ENCODE measurements at places on chromosomes 3 and 15.

DNA sequence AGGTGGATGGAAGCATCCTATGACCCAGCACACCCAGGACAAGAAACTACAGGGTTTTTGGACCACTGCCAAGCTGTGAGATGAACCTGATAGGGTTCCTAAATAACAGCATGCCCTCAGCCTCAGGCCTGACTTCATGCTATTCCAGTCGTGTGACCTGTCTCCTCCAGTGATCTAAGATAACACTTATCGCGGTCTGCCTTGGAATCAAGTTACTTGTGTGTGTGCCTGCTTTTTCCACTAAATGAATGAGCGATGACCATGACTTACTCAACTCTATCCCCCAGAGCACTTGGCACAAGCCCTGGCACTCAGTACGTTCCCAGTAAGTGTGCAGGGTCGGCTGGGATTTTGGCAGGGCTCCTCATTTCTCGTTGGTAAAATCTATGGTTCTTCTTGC, 172.7 kb upstream of the TP63 start:
- no peak for DNase-seq

DNA sequence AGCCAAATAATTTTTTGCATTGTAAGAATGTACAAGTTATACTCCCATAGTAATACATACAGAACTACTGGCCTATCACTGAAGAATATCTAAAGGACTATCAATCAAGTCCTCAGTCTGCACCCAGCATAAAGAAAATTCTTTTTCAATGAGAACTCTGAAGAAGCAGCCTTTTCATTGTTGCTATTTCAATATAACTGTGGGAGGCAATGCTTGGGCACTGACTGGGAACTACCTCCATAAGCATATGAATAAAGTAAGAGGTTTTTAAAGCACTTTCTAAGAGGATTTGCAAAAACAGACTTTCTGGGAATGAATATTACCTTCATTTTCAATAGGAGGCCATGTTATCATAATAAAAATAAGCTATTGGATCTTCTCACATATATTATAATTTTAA, 24.6 kb upstream of the NECTIN3 start:
- no peak for DNase-seq

DNA sequence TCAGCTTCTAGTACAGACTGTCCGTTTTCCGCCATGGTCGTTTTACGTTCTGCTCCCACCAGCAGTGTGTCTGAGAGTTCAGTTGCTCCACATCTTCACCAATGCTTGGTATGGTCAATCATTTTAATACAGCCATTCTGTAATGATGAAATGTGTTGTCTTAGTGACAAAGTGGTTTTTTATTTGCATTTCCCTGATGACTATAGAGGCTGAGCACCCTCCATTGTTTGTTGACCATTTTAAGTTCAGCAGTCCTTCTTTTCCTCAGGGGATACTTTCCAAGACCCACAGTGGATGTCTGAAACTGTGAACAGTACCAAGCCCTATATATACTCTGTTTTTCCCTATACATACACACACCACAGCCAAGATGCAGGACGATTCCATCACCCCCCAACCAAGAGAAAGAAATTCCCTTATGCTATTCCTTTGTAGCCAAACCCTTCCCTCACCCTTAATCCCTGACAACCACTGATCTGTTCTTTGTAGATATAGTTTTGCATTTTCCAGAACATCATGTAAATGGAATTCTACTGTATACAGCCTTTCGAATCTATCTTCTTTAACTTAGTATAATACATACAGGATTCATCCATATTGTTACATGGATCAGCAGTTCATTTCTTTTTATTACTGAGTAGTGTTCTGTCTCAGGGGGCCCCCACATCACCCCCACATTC, 55.9 kb downstream of the C3orf20 start:
- no peak for DNase-seq

DNA sequence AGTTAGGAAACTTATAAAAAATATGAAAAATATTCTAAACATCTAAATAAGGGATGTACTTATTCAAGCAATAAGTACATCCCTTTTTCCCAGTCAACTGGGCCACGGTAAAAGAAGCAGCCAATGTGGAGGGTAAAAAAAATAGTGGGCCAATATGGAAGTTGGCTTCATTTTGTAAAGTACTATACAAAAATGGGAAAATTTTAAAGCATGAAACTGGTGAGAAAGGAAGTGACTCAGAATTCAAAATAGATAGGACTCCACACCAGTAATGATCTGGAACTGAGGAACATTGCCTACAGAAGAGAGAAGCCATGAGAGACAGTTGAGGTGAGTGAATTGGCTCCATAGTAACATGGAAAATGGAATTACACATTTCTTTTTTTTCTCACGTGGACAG, 108.9 kb downstream of the FNDC3B start:
- DNase-seq: no peak

DNA sequence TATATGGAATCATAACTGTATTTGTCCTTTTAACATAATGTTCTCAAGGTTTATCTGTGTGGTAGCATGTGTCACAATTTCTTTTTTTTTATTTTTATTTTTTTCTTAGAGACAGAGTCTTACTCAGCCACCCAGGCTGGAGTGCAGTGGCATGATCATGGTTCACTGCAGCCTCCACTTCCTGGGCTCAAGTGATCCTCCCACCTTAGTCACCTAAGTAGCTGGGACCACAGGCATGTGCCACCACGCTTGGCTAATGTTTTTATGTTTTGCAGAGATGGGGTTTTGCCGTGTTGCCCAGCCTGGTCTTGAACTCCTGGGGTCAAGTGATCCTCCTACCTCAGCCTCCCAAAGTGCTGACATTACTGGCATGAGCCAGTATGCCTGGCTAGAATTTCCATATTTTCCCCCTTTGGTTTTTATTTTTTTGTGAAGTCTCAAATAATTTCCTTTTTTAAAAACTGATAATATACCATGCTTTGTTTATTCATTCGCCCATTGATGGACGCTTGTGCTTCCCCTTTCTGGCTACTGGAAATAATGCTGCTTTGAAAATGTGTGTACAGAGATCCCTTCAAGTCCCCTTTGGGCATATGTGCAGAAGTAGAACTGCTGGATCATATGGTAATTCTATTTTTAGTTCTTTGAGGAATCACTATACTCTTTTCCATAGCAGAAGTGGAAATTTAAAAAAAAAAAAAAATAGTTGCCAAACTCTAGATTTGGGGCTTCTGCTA, 28.4 kb downstream of the TMEM40 start:
- no peak for DNase-seq

- DNase-seq: no peak
Measured at GRCh38 chr3:69690-70089, 126.9 kb upstream of the CHL1 start.

- no peak for DNase-seq
Measured at GRCh38 chr3:143002727-143003126, 1.4 kb downstream of the U2SURP start.

DNA sequence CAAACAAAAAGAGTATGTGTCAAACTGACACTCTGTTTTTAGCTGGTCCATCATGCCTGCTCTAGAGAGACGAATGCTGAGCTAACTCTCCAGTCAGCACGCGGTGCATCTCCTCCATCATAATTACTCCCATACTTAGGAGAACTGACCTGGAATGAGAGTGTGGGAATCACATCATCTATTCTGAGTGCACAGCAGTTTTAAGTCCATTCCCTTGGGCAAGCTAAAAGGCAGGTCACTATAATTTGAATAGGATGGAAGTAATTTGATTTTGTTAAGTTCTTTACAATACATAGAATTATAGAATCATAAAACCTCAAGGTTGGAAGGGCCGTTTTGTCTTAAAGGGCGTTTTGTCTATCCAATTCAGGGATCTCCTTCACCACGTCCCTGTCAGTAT, 251.6 kb downstream of the XXYLT1 start:
- DNase-seq: no peak

All from AG08395 (cell line).